ENCODE measurements at places on chromosomes 11 and 22.
A peak's percentile ranks its signal among the peaks of the same experiment; 100 is the strongest.

- peaks cover 12% of the 10 kb centered on the region for H3K4me1 ChIP-seq
- no peaks in the 10 kb centered on the region for H3K27me3 ChIP-seq
- peak overlapping the region; percentile 47 for H3K27ac ChIP-seq
- H3K36me3 ChIP-seq, result no peaks in the 10 kb centered on the region
These were observed 27.8 kb upstream of the AMOTL1 start for GRCh38 chr11:94740083-94741021.

DNA sequence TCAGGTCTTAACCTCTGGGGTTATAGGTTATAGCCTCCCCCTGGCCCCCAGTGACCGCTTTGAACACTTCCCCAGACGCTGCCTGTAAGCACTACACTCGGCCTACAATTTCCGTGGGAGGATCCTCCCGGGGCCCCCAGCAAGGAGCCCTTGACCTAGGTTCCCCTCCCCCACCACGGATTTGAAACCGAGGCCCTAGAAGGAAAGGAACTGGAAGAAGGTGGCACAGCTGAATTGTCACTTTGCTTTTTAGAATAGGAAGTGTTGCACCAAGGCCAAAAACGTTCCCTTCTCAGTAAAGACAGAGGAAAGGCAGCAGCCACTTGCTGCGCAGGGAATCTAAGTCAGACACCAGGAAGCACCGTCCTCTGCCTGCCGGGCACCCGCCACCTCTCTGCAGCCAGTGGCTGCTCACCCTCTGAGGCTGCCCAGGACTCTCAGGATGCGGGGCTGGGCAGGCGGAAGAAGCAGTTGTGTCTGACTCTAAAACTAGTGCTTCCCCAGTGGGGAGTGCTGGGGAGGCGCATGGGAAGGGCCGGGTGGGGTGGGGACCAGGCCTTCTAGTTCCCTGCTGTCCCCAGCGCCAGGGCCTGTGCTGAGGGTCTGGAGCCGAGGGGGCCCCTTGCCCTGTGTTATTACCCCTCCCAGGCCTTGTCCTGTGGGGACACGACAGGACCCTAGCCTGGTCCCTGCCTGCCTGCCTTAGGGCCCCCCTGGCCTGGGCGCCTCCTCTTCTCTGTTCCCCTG, 7.9 kb upstream of the FLRT1 start:
- no peaks in the 10 kb centered on the region for H3K36me3 ChIP-seq
- H3K4me1 ChIP-seq, result peaks cover 12% of the 10 kb centered on the region
- H3K27me3 ChIP-seq, result no peaks in the 10 kb centered on the region
- no peak overlapping the region for H3K4me3 ChIP-seq
- no peak overlapping the region for H3K27ac ChIP-seq

GRCh38 chr11:88484873-88485621, 147.5 kb upstream of the CTSC start:
- H3K27ac ChIP-seq, result no peak overlapping the region
- no peaks in the 10 kb centered on the region for H3K4me1 ChIP-seq
- H3K36me3 ChIP-seq, result no peaks in the 10 kb centered on the region
- DNase-seq, result no peak
- H3K27me3 ChIP-seq, result no peaks in the 10 kb centered on the region

- no peaks in the 10 kb centered on the region for H3K36me3 ChIP-seq
- no peak for DNase-seq
- no peak overlapping the region for H3K27ac ChIP-seq
- H3K4me1 ChIP-seq, result peaks cover 28% of the 10 kb centered on the region
These were observed 62.5 kb downstream of the USP35 start for GRCh38 chr11:78251083-78251775.

DNA sequence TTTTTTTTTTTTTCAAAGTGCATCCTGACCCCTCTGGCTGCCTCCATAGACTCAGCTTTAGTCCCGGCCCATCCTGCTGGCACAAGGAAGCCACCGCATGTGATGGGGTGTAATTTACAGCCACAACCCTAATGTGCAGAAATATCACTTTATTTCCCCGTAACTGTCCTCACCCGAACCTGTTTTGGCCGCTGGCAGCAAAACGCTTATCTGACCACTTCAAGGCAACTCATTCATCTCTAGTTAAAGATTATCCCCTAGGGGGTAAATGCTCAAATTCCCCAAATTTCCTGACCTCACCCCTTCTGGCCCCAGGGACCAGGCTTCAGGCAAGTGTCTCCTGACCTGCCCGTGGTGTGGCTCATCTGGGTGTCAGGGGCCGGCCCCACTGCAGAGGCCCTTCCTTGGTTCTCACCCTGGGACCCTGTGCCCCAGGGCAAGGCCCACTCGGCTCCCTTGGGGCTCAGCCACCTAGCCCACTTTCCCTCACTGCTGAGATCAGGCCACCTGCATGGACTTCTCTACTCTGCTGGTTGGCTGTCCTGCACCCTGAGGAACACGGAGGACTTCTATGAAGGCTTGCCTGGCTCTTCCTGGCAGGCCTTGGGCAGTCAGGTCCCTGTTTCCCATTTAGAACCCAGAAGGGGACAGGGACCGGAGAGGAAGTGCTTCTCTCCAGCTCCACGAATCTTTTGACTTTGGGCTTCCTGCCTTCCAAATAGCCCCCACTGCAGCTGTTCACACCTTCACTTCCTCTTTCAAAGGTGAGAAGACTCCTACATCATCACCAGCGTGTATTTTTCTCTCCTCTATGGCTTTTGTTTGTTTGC, 53.3 kb downstream of the WNT11 start:
- H3K36me3 ChIP-seq, result no peaks in the 10 kb centered on the region
- no peak for DNase-seq
- peaks cover 4% of the 10 kb centered on the region for H3K4me1 ChIP-seq
- no peak overlapping the region for H3K4me3 ChIP-seq

DNA sequence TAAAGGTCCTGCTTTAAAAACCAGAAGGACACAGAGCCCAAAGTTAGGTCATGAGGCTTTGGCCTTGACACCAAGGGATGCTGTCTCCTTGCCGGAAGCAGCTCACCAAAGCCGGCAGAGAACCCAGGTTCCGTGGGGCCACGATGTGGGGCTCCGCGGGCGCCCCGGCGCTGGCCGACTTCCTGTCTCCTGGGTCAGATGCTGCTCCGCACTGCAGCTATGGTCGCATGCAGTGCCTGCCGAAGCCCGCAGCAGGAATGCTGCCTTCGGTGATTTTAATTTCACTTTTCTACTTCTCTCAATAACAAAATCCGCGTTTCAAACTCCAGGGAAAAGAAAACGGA, 454 bp upstream of the OTUB1 start:
- DNase-seq, result no peak
- peaks cover 2% of the 10 kb centered on the region for H3K36me3 ChIP-seq
- peak overlapping the region; percentile 73 for H3K4me3 ChIP-seq
- no peaks in the 10 kb centered on the region for H3K27me3 ChIP-seq
- peaks cover 26% of the 10 kb centered on the region for H3K4me1 ChIP-seq

DNA sequence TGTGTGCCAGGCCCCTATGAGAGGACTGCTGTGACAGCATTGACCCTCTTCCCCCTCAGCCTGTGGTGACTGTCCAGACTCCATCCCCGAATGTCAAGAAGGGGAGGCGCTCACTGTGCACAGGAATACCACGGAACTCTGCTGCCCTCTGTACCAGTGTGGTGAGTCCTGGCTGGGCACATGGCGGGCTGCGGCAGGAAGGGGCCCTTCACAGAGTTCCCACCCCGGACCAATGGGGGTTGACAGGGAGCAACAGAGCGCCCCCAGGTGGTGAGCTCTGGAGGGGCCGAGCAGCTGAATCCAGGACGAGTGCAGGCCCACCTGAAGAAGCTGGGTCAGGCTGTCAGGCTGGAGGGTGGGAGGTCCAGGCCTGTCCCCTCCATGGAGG, 83.8 kb upstream of the MYOD1 start:
- H3K36me3 ChIP-seq, result no peaks in the 10 kb centered on the region
- no peak overlapping the region for H3K4me3 ChIP-seq
- no peaks in the 10 kb centered on the region for H3K27me3 ChIP-seq
- no peak for DNase-seq

DNA sequence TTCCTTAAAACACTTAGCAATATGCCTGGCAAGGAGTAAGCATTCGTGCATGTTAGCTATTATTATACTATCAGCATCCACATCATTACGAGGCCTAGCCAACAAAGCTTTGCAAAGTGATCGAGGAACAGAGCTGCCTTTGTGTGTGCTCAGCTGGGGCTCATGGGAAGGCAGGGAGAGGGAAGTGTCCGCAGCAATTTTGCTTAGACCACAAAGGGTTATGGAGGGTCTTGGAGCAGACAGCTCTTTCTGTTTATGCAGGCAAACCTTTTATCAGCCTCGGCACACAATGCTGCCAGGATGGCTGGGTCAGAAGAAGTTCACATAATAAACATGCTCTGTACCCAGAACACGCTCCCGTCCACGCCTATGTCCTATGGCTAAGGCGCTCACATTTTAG, 10.9 kb upstream of the DKK3 start:
- H3K36me3 ChIP-seq, result no peaks in the 10 kb centered on the region
- no peaks in the 10 kb centered on the region for H3K27me3 ChIP-seq
- no peak for DNase-seq
- no peak overlapping the region for H3K4me3 ChIP-seq

DNA sequence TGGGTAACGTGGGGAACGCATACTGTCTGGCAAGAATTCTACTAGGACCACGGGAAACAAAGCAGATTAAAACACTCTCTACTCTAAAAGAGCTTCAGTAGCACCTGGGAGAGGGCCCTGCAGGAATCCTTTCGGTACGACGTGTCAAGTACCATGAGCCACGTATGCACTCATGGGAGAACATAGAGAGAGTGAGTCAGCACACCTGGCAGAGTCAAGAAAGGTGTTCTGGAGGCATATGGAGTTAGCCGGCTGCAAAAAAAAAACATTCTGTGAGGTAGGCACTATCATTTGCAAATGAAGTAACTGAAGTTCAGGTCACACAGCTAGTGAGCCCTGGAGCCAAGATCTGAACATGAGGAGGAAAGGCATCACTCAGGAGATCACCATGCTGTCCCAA, 71.1 kb upstream of the BID start:
- H3K4me1 ChIP-seq, result peaks cover 33% of the 10 kb centered on the region
- H3K27me3 ChIP-seq, result no peaks in the 10 kb centered on the region
- no peaks in the 10 kb centered on the region for H3K36me3 ChIP-seq
- no peak overlapping the region for H3K4me3 ChIP-seq
- H3K27ac ChIP-seq, result peak overlapping the region; percentile 71

DNA sequence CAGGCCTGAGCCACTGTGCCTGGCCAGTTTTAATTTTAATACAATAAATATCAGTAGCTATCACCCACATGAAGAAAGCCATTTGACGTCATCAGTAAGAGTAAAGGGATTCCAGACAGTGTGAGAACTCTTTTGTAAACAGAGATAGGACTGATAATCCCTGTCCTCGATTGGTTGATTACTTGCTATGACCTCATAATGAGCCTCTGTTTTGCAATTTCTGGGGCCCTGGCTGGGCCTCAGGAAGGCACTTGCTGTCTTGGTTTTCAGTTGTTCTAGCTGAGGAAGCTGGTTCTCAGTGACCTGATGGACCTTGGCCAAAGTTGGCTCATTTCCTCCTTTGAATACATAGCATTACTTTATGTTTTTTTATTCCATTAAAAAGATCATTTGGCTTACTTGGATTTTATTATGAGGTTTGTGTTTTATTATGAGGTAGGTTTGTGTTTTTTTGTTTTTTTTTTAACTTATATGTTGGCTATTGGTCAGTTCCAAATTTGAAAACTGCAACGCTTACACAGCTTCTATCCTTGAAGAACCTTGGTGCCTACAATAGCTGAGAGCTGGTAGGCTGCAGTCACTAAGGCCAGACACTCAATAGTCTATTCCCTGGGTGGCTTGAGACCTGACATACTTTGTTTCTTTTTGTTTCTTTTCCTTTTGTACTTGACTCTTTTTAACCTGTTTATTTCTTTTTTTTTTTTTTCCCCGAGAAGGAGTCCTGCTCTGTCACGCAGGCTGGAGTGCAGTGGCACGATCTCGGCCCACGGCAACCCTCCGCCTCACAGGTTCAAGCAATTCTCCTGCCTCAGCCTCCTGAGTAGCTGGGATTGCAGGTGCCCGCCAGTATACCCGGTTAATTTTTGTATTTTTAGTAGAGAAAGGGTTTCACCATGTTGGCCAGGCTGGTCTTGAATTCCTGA, 20.0 kb downstream of the MARK2 start:
- H3K36me3 ChIP-seq, result peaks cover 12% of the 10 kb centered on the region
- H3K27me3 ChIP-seq, result no peaks in the 10 kb centered on the region
- H3K4me1 ChIP-seq, result peaks cover 19% of the 10 kb centered on the region
- H3K4me3 ChIP-seq, result no peak overlapping the region
- no peak overlapping the region for H3K27ac ChIP-seq

DNA sequence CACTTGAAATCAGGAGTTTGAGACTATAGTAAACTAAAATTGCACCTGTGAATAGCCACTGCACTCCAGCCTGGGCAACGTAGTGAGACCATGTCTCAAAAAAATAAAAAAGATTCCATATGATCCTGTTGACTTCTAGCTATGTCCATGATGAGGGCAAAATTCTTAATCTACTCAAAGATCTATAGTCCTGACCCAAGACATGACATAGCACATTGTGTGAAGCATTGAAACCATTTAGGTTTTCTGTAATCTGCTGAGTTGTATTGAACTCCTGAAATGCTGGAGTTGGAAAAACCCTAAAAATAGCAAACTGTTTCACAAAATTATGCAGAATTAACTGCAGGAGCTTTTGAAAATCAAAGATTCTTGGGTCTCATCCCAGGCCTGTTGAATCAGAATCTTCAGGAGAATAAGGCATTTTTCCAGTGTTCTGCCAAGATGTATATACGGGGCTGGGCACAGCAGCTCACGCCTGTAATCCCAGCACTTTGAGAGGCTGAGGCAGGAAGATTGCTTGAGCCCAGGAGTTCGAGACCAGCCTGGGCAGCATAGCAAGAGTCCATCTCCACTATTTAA, 29.8 kb upstream of the LDHA start:
- H3K4me1 ChIP-seq, result no peaks in the 10 kb centered on the region
- no peak overlapping the region for H3K4me3 ChIP-seq
- DNase-seq, result no peak

- no peak overlapping the region for H3K4me3 ChIP-seq
- H3K36me3 ChIP-seq, result no peaks in the 10 kb centered on the region
- H3K27ac ChIP-seq, result peak overlapping the region; percentile 89
- no peaks in the 10 kb centered on the region for H3K4me1 ChIP-seq
- no peak for DNase-seq
These were observed 2.1 kb downstream of the TRIM29 start for GRCh38 chr11:120135838-120136237.

DNA sequence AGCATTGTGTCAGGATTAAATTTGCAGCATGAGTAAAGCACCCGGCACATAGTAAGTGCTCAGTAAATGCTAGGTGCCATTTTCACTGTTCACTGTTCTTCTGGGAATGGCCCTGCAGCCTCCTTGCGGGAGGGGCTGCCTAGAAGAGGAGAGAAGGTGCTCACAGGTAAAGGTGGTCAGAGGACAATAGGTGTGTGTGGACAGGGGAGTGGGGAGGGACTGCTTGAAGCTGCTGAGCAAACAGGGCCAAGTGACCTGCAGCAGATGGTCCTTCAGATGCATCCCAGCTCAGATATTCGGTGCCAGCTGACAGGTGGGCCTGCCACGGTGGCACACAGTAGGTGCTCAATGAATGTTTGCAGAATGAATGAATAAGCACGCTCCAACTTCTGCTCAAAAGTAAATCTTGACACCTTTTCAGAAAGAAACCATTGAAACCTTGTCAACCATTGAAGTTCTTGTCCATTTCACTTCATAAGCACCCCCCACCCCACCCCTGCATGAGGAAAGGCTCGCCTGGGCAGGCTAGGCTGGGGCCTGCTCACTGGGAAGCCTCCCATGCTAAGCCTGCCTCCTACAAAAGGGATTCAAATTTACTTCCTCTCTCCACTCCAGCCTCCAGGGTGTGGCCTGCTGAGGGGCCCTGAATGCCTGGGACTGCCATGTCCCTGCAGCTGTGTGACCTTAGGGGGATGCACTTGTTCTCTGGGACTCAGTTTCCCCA, 1.6 kb downstream of the KIAA0930 start:
- peak overlapping the region; percentile 80 for H3K4me3 ChIP-seq
- peaks cover 28% of the 10 kb centered on the region for H3K4me1 ChIP-seq
- DNase-seq, result no peak
- no peaks in the 10 kb centered on the region for H3K36me3 ChIP-seq

GRCh38 chr11:125514336-125515101, 18.5 kb upstream of the FEZ1 start:
- no peak overlapping the region for H3K27ac ChIP-seq
- no peaks in the 10 kb centered on the region for H3K36me3 ChIP-seq
- no peak for DNase-seq
- no peaks in the 10 kb centered on the region for H3K4me1 ChIP-seq
- no peak overlapping the region for H3K4me3 ChIP-seq

Data from vagina (tissue), 2 donors.